Kidney tubule cell (primary cell): ENCODE measurements at places on chromosomes 6 and 20.

- DNase-seq: no peak
Measured at GRCh38 chr6:26222571-26222970, 135.3 kb downstream of the HFE start.

DNA sequence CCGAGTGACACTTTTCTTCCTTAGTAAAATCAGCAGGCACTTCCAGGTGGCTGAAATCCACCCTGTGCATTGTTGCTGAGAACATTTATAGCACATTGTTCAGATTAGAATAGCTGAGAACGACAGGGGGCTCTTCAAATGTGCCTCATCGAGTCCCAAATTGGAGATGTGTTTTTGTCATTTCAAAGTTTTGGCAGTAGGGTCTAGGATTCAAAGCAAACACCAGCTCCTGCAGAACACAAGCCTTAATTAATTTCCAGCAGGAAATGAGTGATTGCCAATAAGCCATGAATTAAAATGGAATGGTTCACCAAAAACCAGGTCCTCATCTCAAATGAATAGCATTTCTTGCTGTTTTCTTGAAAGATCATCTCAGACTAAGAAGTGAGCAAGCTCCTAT lies 171.6 kb downstream of the PLCB1 start:
- DNase-seq: no peak

GRCh38 chr20:40309731-40310130 lies 379.3 kb downstream of the MAFB start:
- no peak for DNase-seq

GRCh38 chr20:60561052-60561451 lies 602.8 kb downstream of the CDH26 start:
- no peak for DNase-seq

- no peak for DNase-seq
Measured at GRCh38 chr6:123570813-123571684, 65.7 kb downstream of the TRDN start.

DNA sequence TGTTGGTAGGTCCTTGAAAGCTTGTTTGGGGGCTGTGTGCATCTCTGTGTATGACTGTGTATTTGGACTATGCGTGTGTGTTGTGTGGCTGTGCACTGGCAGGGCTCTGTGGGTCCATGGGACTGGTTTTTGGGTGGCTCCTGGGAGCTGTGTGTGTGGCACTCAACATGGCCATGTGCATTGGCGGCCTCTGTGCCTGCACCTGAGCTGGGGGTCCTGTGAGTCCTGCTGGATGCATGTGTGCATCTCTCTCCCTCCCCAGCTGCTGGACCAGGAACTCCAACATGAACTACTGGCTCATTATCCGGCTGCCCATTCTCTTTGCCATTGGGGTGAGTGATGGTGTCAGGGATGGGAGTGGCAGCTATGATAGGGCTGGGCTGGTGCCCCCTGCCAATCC lies 30.1 kb downstream of the GLP1R start:
- DNase-seq: no peak

- no peak for DNase-seq
Measured at GRCh38 chr6:92196325-92196724, 1223.0 kb downstream of the EPHA7 start.

- no peak for DNase-seq
Measured at GRCh38 chr20:60240415-60240814, 282.2 kb downstream of the CDH26 start.

DNA sequence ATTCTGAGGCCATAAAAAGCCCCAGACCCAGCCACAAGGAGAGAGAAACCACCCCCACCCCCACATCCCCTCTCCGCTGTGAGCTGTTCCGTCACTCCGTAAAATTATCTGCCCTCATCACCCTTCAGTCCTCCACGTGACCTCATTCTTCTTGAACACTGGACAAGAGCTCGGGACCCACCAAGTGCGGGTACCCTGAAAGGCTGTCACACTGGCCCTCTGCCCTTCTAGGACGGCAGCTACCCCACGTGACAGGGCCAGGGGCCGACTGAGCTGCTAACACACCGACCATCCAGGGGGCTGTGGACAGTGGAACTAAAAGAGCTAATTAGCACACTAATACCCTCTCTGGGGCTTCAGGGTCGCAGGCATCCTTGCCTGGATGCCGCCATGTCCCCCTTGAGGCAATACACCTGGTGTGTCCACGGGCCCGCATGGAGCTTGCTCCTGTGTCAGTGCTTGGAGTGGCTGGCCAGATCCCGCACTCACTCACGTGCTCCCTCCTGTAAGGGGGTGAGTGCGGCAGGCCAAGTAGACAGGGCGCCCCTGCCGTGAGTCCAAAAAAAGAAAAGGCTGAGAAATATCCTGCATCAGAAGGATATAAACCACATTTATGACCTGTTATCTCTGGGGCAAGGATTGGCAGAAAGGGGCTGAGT lies 29.2 kb upstream of the AHCY start:
- no peak for DNase-seq

DNA sequence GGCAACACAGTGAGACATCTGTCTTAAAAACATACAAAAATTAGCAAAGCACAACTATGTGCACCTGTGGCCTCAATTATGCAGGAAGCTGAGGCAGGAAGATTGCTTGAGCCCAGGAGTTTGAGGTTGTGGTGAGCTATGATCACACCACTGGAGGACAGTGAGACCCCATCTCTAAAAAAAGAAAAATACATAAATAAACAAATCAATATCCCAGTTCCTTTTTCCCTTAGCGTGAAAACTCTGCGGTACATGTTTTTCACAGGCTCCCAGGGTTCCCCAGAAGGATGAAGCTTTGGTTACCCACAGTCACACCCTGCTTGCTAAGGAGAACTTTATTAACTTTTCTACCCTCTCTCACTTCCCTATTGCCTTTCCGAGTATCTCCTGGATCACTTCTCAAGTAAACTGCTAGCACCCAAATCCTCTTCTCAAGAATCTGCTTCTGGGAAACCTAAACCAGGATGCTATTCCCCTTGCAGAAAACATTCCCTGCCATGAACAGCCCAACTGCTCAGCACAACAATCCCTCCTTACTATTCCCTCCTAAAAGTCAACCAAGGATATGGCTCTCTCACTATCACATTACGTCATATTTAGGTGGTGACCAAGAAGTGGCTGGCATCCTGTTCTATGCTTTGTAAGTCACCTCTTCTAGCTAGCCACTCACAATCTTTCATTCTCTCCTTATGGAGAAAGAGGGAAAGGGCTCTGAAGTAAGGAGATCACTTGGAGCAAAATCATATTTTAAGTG lies 122.4 kb downstream of the IPCEF1 start:
- DNase-seq: no peak
